ENCODE measurements at places on chromosomes 2 and 18.

- DNase-seq: no peak
Observed at GRCh38 chr2:228731517-228731916, 539.6 kb downstream of the PID1 start.

GRCh38 chr2:67917332-67918054 is 145.3 kb downstream of the C1D start:
- DNase-seq: no peak

DNA sequence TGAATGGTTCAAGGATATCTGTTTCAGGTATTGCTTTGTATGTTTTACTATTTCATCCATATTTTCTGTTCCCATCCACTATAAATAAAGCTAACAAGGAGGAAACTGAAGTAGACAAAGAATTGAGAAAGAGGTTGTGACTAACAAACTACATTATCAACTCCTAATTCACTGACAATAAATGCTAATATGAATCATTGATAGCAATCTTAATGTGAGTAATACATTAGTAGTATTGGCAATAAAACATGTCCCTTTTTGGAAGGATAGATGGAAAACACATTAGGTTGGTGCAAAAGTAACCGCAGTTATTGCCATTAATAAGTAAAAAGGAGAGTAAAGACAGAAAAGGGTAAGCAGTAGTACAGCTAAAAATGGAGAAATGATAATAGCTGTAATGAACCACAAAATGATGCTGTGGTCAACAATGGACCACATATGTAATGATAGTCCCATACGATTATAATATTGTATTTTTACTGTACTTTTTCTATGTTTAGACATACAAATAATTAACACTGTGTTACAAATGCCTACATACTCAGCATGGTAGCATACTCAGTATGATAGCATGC is 104.7 kb downstream of the THADA start:
- DNase-seq: no peak

GRCh38 chr2:117523267-117523666 is 291.2 kb upstream of the DDX18 start:
- peak; percentile 68 for DNase-seq

- DNase-seq: no peak
Observed at GRCh38 chr2:33420726-33421125, 55.7 kb upstream of the RASGRP3 start.

DNA sequence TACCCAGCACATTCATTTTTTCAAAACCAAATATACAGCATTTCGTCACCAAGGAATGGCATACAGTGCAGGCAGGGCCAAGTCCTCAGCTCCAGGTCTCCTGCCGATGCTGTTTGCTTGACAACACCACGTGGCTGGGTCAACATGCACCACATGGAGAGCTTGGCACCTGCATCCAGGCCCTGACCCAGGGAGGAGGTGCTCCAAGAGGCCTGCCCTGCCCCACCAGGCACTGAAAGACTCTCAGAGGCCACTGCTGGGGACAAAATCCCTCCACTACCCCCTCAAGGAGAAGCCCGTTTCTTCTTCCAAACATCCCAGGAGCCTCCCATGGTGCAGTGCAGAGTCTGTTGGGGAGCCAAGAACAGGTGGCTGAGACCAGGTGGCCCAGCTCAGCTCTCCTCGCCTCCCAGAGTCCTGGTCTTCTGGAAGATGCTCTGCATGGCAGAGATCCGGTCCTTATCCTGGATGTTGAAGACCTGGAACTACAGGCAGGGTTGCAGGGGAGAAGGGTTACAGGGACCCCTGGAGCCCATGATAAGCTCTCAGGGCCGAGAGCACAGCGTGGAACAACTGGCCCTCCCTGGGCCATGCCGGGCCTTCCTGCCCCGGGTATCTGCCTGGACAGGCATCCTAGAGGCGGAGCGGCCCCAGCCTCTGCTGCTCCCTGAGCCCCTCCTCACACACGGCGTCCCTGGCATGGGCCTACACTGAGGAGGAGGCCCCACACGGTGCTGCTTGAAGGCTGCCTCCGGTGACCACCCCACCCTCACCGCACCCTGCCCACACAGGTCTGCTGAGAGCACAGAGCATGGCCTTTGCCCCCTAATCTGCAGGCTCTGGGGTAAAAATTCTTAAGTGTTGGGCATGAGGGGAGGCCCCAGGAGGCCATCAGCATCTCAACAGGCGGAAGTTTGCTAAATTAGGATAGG is 9.0 kb downstream of the MAB21L4 start:
- DNase-seq: peak; percentile 28

DNA sequence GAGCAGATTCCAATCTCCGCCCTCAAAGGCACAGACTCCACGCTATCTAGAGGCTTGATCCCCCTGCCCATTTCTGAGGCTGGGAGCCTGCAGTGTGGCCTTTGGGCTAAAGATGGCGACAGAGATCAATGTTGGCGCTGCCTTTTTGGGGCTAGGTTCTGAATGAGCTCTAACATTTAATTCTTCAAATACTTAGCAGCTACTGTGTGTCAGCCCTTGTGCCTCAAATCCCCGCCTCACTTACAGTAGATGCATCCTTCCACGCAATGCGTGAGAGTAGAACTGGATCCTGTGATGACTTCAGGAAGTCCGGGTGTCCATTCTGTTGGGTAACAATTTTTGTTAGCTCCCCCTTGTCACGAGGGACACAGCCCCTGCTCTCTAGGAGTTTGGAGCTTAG is 12.4 kb downstream of the IL1F10 start:
- DNase-seq: no peak

DNA sequence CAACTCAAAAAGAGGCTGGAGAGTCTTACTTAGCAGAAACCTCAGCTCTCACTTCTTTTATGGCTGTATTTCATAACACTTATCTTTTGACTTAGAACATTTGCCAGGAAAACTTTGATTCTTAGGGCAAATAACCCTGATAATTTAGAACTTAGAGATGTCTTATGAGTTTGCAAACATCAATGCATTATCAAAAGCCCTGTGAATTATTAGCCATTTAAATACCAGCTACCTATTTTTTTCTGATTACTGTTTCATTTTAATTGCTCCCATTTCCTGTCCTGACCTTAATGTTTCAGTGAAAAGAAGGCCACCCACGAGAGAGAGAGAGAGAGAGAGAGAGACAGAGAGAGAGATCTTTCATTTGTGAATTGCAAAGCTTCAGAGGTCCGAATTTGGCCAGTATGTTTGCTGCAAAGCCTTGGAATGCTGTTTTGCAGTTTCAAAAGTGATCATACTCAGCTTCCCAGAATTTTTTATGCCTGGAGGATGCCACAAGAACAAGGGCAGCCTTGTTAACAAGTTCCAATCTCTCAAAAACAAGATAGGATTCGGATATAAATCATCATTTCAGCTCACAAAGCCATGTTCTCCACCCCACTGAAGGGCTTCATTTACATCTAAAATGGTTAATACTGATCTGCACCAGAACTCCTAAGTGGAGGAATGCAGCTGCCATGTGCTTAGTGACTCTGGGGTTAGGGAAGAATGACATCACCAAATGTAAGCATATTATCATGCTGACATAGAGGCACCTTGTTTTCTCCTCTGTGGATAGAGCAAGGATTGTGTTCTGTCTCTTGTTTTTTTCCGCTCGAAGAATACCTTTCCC is 478.2 kb downstream of the ARHGAP15 start:
- DNase-seq: no peak

GRCh38 chr2:57460396-57461276 is 586.0 kb upstream of the VRK2 start:
- DNase-seq: no peak

All from Right ventricle myocardium inferior (tissue), 1 donor.